Heart left ventricle (tissue), 16 donors: ENCODE measurements at places on chromosomes 16 and 17. TPM values are rescaled to one million over a fixed set of nuclear protein-coding genes. Genes with fewer than 3 reads are reported as not detected.
A peak's percentile ranks its signal among the peaks of the same experiment; 100 is the strongest.

TLCD3B gene
- total RNA-seq, result not detected

RUNDC3A gene
- total RNA-seq, result 0.94 TPM

MT1G gene
- total RNA-seq, result 6.0 TPM

SMIM5 gene
- 6.8 TPM for total RNA-seq

CCL3 gene
- not detected for total RNA-seq

GNAO1 gene
- total RNA-seq, result 14.8 TPM

MYH1 gene
- total RNA-seq, result 0.04 TPM

RASL10B gene
- total RNA-seq, result 13.0 TPM

HNF1B gene
- not detected for total RNA-seq

- H3K36me3 ChIP-seq, result no peaks in the 10 kb centered on the region
- H3K27ac ChIP-seq, result no peak overlapping the region
- peaks cover 90% of the 10 kb centered on the region for H3K27me3 ChIP-seq
Measured at GRCh38 chr17:79609673-79610645, 892 bp downstream of the RBFOX3 start.

DNA sequence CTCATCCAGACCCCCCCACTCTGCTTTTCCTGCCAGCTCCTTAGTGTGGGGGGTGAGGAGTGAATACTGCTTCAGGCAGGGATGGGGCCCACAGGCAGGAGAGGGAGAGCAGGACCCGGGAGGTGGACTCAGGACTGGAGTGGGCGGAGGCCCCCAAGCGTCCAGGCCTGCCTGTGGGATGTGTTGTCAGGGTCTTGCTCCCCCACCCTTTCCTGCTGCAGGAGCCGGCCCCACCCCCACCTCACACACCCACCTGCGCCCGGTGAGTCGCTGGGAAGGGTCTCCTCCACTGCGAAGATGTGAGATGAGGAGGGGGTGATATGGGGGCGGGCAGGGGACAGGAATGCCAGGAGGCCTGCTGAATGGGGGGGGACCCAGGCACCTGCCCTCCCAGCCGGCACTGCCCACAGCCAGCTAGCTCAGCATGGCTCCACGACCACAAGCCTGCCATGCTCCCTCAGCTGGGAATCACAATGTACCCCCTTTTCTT lies 1.1 kb downstream of the FAM171A2 start:
- no peak overlapping the region for H3K27ac ChIP-seq
- no peaks in the 10 kb centered on the region for H3K27me3 ChIP-seq
- no peak for DNase-seq
- H3K4me1 ChIP-seq, result peaks cover 20% of the 10 kb centered on the region
- peak overlapping the region; percentile 55 for H3K4me3 ChIP-seq

DNA sequence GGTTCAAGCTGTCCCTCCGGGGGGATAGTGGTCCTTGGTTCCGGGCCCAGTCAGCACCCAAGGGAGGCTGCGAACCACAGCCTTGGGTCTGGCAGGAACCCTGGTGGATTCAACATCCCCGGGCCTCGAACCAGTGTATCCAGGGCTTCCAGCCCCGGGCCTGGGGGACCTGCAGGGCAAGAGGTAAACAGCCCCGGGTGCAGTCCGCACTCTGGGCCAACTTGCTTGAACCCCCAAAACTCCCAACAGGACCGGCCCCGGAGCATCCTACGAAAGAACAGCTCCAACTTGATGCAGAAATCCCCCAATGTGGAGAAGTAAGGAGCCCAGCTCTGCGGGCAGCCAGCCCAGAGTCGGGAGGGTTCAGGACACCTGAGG lies 1.5 kb upstream of the NEURL4 start:
- H3K27ac ChIP-seq, result peak overlapping the region; percentile 85
- H3K36me3 ChIP-seq, result peaks cover 13% of the 10 kb centered on the region
- H3K4me3 ChIP-seq, result peak overlapping the region; percentile 95
- H3K4me1 ChIP-seq, result peaks cover 13% of the 10 kb centered on the region
- no peak for DNase-seq

- H3K27me3 ChIP-seq, result no peaks in the 10 kb centered on the region
- H3K4me3 ChIP-seq, result no peak overlapping the region
- H3K4me1 ChIP-seq, result no peaks in the 10 kb centered on the region
- no peak for DNase-seq
- no peak overlapping the region for H3K27ac ChIP-seq
Measured at GRCh38 chr17:16879686-16880085, 92.2 kb downstream of the TNFRSF13B start.

- no peak overlapping the region for H3K4me3 ChIP-seq
- peaks cover 19% of the 10 kb centered on the region for H3K4me1 ChIP-seq
- H3K27me3 ChIP-seq, result no peaks in the 10 kb centered on the region
- H3K36me3 ChIP-seq, result peaks cover 9% of the 10 kb centered on the region
Measured at GRCh38 chr16:3142770-3143169, 7.9 kb downstream of the ZNF213 start.

DNA sequence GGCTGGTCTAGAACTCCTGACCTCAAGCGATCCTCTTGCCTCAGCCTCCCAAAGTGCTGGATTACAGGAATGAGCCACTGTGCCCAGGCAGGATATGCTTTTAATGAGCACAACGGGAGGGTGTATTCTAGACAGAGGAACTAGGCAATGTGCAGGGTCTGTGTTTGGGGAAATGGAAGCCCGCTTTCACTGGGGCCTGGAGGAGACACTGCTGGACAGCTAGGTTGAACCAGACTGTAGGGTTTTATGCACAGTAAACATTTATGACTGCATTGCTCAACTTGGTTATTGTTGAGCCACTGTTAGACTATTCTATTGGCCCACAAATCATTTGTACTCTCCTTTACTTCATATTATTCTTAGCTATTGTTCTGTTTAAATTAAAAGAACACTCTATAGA lies 10.2 kb upstream of the SIAH1 start:
- H3K27ac ChIP-seq, result no peak overlapping the region
- no peak overlapping the region for H3K4me3 ChIP-seq
- H3K36me3 ChIP-seq, result no peaks in the 10 kb centered on the region
- no peaks in the 10 kb centered on the region for H3K4me1 ChIP-seq
- no peak for DNase-seq

- DNase-seq, result no peak
- H3K4me1 ChIP-seq, result peaks cover 22% of the 10 kb centered on the region
- H3K4me3 ChIP-seq, result peak overlapping the region; percentile 83
Measured at GRCh38 chr16:54933281-54934011, 2.8 kb downstream of the IRX5 start.

DNA sequence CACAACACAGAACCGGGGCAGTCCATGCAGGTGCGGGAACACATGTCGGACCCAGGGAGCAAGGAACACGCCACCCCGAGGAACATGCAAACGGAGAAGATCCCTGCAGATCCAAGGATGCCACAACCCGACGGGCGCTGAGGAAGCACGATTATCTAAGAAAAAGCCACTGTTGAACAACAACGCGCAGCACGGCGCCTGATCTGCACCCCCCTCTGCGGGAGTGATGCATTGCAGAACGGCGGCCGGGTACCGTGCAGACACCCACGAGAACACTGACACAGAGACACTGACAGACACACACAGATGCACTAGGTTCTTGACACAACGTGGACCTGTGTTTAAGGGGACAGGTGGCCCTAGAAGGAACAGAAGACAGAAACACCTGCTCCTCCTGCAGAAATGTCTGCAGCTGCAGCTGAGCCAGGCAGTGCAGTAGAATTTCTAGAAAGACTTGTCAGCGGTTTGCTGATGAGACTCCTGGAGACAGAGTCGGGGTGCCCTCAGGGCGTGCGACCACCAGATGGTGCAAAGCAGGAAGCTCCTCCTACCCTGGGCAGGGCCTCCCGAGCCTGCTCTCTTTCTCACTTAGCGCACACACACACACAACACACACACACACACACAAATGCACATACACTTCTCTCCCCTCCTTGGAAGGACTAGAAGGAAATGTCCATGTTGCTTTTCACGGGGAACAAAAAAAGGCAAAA lies 7.5 kb downstream of the NPTX1 start:
- no peaks in the 10 kb centered on the region for H3K36me3 ChIP-seq
- no peak for DNase-seq
- no peaks in the 10 kb centered on the region for H3K4me1 ChIP-seq
- no peak overlapping the region for H3K27ac ChIP-seq
- no peak overlapping the region for H3K4me3 ChIP-seq

DNA sequence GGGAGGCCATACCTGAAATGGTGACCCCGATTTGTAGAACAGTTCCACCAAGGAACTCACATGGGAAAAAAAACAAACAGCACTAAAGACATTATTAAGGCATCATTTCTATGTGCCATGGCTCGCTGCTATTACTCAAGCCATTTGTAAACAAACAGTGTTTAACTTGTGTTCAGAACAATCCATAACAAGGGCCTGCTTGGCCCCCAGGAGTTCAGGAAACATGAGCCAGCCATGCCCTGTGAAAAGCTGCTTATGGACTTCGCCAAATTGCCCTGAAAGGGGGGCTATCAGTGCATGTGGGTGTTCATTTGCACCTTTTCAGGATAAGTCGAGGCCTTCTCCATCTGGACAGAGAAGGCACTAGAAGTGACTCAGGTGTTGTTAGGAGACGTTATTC lies 8.0 kb downstream of the POLR3K start:
- H3K36me3 ChIP-seq, result peaks cover 24% of the 10 kb centered on the region
- H3K27me3 ChIP-seq, result no peaks in the 10 kb centered on the region
- H3K4me1 ChIP-seq, result no peaks in the 10 kb centered on the region
- no peak overlapping the region for H3K4me3 ChIP-seq
- no peak for DNase-seq
- no peak overlapping the region for H3K27ac ChIP-seq

DNA sequence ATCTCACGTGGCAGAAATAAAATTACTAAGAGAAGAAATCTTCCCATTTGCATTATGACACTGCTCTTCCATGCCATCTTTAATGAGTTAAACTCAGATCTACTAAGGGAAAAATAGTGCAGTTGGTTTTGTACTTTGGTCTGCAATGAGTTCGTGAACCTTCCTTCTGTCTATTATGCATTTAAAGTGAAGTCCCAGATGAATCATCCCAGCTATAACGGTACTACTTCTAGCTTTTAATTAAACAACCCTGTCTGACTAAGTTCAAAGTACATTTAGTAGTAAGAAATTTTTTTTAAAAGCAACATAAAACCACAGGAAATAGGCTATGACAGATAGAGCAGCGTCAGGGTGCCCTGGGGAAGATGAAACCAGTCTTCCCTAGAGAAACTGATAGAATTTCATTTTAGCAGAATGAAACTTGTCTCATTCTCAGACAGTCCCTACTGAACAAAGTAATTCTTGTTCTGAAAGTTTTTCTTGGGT lies 1.8 kb downstream of the TMIGD1 start:
- no peaks in the 10 kb centered on the region for H3K36me3 ChIP-seq
- no peaks in the 10 kb centered on the region for H3K27me3 ChIP-seq
- no peaks in the 10 kb centered on the region for H3K4me1 ChIP-seq

GRCh38 chr16:85900027-85900792 lies 1.2 kb downstream of the IRF8 start:
- peaks cover 21% of the 10 kb centered on the region for H3K27me3 ChIP-seq
- no peak for DNase-seq
- peak overlapping the region; percentile 84 for H3K4me3 ChIP-seq
- no peaks in the 10 kb centered on the region for H3K4me1 ChIP-seq

GRCh38 chr16:84022644-84023043 lies 20.0 kb downstream of the SLC38A8 start:
- H3K36me3 ChIP-seq, result no peaks in the 10 kb centered on the region
- no peaks in the 10 kb centered on the region for H3K4me1 ChIP-seq
- H3K4me3 ChIP-seq, result no peak overlapping the region
- no peak for DNase-seq
- no peaks in the 10 kb centered on the region for H3K27me3 ChIP-seq

GRCh38 chr17:71849783-71850768 lies 270.7 kb upstream of the SOX9 start:
- no peaks in the 10 kb centered on the region for H3K4me1 ChIP-seq
- H3K36me3 ChIP-seq, result no peaks in the 10 kb centered on the region
- H3K4me3 ChIP-seq, result no peak overlapping the region
- no peak for DNase-seq

DNA sequence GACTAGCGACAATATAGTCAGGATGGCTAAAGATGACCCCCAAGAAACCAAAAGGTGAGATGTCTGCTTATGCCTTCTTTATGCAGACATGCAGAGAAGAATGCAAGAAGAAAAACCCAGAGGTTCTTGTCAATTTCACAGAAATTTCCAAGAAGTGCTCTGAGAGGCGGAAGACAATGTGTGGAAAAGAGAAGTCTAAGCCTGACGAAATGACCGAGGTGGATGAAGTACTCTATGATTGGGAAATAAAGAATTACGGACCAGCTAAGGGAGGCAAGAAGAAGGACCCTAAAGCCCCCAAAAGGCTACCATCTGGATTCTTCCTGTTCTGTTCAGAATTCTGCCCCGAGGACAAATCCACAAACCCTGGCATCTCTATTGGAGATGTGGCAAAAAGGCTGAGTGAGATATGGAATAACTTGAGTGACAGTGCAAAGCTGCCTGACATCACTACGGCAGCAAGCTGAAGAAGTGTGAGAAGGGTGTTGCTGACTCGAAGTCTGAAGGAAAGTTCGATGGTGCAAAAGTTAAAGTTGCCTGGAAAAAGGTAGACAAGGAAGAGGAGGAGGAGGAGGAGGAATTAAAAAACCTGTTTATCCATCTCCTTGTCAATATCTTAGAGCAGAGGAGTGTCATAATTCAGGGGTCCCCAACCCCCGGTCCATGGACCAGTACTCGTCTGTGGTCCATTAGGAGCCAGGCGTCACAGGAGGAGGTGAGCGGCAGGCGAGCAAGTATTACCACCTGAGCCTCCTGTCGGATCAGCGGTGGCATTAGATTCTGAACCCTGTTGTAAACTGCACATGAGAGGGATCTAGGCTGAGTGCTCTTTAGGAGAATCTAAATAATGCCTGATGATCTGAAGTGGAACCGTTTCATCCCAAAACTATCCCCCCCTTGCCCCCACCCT lies 25.1 kb upstream of the ADGRG1 start:
- no peaks in the 10 kb centered on the region for H3K4me1 ChIP-seq
- H3K27me3 ChIP-seq, result no peaks in the 10 kb centered on the region
- H3K36me3 ChIP-seq, result no peaks in the 10 kb centered on the region
- H3K27ac ChIP-seq, result no peak overlapping the region

- H3K4me1 ChIP-seq, result no peaks in the 10 kb centered on the region
- H3K27ac ChIP-seq, result peak overlapping the region; percentile 86
- no peaks in the 10 kb centered on the region for H3K27me3 ChIP-seq
- H3K36me3 ChIP-seq, result no peaks in the 10 kb centered on the region
- no peak for DNase-seq
Measured at GRCh38 chr16:14013145-14013570, 58.0 kb upstream of the MRTFB start.

- H3K27ac ChIP-seq, result no peak overlapping the region
- H3K4me3 ChIP-seq, result no peak overlapping the region
- H3K27me3 ChIP-seq, result no peaks in the 10 kb centered on the region
- DNase-seq, result no peak
- no peaks in the 10 kb centered on the region for H3K4me1 ChIP-seq
Measured at GRCh38 chr16:82183004-82183397, 13.0 kb upstream of the MPHOSPH6 start.

GRCh38 chr16:23339787-23340186 lies 37.7 kb downstream of the SCNN1B start:
- no peak overlapping the region for H3K4me3 ChIP-seq
- no peaks in the 10 kb centered on the region for H3K36me3 ChIP-seq
- H3K4me1 ChIP-seq, result no peaks in the 10 kb centered on the region
- no peak for DNase-seq
